NCI-H1417 treated with DMSO at 0.1 percent for 48 hours (cell line): ENCODE measurements at places on chromosomes 12 and 14.

GRCh38 chr12:87678453-87678852 is 350.7 kb downstream of the C12orf50 start:
- DNase-seq = no peak

- no peak for DNase-seq
These were observed 67.2 kb downstream of the SCARB1 start for GRCh38 chr12:124796303-124796960.

- no peak for DNase-seq
These were observed 2.4 kb upstream of the KIF26A start for GRCh38 chr14:104135904-104136471.

DNA sequence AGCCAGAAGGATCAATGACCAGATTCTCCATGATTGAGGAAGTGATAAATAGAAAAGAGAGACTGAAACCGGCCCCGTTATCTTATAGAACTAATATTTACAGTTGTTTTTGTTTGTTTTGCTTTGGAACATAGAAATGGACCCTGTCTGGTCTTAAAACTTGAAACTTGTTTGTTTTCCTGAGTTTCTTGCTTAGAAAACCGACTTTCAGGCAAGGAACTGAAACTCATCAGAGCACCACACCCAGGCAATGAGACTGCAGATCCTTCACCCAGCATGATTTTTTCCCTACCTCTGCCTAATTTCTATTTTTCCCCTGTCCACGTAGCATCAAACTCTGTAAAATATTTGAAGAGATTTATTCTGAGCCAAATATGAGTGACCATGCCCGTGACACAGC is 10.6 kb upstream of the CLEC12A start:
- DNase-seq = no peak

GRCh38 chr12:79657136-79657535 is 33.6 kb downstream of the PAWR start:
- DNase-seq = no peak

DNA sequence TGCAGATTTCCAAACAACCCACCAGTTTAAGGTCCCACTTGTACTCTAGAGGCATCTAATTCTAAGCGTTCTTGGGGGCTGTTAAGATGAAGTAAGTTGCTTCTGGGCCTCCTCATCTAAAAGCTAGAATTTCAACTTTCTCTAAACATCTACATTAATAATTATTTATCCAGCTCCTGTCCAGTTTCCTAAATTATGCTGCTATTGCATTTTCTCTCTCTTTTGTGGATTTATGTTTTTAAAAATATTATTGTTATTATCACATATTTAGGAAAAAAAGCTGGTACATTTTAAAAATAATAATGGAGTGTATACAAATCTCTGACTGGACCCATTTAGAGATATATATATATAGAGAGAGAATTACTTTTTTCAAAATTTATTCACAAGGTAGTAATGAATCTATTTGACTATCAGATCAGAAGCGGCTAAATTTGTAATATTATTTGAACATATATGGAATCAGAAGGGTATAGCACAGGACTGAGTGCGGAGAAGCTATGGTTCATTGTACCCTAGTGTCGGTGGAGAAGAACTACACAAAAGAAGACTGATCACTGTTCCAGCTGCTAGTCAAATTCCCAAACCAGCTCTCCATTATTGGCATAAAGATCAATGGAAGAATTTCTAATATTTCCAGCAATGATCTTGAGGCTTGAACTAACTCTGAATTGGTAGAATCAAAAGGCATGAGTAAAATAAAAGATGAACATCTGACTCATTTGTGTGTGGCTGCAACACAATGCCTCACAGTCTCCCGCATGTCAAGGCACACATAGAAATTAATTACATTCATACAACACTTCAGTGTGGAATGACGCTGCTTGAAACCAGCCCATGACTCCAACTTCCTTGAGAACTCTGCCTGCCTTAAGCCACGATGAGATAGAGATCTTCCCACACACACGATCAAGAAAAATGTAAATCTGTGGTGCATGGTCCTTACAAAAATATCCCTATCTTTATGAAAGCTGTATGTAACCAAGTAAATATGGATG is 433.4 kb upstream of the OR4E1 start:
- no peak for DNase-seq

DNA sequence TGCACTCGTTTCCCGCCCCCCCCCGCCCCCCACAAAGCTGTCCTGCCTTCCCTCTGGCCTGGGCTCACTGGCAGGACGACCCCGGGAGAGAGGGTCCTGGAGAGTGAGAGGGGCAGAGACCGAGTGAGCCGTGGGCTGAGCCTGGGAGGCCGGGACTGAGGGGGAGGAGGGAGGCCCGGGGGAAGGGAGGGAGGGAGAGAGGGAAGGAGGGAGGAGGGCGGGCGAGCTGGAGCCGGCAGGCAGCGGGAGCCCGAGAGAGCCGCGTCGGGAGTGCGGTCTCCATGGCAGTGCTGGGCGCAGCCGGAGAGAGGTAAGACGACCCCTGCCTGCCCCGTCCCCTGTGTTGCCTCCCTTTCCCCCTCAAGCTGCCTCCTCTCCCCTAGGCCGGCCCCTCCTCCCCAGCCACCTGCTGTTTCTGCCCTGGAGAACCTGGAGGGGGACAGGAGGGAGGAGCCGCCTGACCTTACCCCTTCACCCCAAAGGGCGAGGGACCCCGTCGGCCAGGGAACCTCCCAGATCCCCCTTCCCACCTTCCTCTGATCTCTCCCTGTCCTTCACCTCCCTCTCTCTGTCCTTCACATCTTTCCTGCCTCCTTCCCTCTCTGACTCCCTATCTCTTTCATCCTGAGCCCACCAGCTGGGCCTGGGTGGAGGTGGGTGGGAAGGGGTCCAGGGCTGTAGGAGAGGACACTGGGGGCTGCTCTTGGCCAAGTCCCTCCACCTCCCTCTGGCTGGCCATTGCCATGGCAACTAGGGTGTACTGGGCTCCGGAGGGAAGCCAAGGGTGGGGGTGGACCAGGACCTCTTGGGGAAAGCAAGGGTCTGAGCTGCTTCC is at the start of gene GPR162:
Gene GPR162, plus strand, starts transcription at position 231 of the 835 bp plus-strand sequence. CDS start 2,078 bp downstream, outside the sequence.
- DNase-seq = no peak

- DNase-seq = no peak
These were observed 48.0 kb upstream of the ARID2 start for GRCh38 chr12:45681465-45681864.

DNA sequence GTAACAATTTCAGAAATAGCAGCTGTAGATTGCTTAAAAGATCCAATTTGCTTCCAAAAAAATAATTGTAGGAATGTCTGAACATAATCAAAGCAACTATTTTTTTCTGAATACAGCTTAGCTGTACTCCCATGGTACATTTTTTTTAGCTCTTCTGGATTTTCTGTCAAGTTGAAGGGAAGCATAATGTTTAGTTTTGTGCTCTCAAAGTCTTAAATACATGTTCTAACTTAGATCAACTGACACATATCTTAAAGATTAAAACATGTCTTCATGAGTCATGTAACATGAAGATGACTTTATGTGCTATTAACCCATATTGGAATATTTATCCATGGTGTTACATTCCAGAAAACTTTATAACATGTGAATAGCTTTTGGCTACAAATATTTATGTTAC is 255.7 kb downstream of the BTG1 start:
- DNase-seq = no peak

DNA sequence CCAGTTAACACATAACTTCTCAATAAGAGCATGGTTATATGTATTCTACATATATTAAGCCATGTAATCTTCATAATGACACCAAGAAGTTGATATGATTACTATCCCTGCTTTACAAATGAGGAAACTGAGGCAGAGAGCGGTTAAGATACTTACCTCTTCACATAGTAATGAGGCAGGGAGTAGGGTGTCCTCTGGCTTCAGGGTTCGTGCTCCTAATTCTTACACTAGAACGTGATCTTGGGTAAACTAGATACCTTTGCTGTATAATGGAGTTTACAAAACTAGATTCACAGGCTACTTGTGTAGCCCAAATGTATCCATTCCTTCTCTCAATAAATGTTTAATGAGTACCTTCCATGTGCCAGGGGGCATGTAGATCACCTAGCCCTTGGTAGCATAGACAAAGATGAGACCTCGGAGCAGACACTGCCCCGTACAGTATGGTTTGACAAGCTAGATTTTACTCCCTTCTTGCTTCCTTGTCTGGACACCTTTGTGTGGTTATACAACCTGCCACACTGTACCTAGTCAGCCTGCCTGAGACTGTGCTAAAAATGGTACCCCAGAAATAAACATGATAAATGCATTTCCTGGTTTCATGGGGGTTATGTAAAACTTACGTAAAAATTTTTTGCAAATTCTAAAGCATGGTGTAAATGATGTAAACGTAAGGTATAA is 991.8 kb downstream of the VRK1 start:
- DNase-seq = no peak
